ENCODE measurements at places on chromosomes 6 and 20. TPM values are rescaled to one million over a fixed set of nuclear protein-coding genes. Genes with fewer than 3 reads are reported as not detected.

GRCh38 chr6:1004885-1005630 is 306.8 kb upstream of the FOXQ1 start:
- no peak for DNase-seq

The GINS1 gene
- 3.8 TPM for total RNA-seq

- DNase-seq, result no peak
Measured at GRCh38 chr20:53891306-53891894, 179.0 kb downstream of the BCAS1 start.

DNA sequence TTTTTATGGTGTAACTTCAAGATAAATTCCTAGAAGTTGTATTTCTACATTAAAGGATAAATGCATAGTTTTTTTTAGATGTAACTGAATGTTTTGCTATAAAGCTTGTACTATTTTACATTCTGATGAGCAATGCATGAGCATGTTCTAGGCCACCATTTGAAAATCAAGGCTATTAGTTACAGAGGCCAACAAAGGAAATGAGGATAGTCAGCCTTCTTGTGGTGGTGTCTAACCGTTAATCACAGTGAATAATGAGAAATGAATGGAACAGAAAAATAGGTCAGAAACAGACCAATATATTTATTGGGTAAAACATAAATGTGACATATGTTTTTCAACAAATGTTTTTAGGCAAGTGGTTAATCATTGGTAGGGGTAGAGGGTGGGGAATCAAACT is 37.6 kb upstream of the L3MBTL3 start:
- no peak for DNase-seq

The RFX6 gene
- total RNA-seq, result not detected

The MYH7B gene
- total RNA-seq, result 1.2 TPM

The PPP1R3G gene
- total RNA-seq, result 7.7 TPM

DNA sequence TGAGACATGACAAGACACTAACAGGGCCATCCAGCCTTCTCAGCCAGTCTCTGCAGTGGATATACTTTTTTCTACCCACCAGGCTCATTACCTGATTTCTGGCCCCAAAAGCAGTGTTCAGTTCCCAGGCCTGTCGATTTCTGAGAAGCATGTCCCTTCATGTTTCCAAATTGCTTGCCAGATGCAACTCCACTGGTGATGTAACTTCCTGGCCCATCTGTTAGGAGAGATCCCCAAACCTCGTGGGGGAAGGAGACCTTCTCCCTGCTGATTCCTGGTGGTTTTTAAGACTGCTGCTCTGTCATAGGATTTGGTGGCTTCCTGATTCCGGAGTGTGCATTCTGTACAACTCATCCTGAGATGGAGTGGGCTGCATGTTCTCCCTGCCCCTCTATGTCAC is 31.6 kb upstream of the MRPS10 start:
- DNase-seq, result no peak

DNA sequence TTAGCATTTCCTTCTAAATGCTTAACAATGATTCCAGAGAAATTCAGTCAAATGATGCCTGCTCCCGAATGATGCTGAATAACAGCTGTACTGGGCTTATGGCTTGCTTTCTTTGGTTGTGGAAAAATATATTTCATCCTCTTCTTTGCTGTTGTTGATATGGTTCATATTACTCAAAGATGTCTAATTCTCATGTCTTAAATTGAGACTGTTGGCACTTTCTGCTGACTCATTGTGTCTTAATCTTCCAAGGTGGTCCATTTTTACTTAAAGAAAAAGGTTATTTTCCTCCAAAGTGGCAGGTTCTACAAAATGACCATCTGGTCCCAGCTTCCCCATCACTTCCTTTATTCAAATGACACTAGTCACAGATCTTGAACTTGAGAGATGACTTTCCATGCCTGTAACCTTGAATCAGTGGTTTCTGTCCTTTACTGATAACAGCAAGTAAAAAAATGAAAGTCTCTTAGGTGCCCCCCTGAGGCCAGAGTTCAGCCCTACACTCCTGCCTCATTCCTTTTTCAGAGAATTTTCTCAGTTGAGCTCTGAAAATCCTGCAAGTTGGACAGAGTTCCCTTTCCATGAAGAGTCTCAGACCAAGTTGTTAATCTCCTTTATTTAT is 6.9 kb downstream of the SNAP25 start:
- no peak for DNase-seq

DNA sequence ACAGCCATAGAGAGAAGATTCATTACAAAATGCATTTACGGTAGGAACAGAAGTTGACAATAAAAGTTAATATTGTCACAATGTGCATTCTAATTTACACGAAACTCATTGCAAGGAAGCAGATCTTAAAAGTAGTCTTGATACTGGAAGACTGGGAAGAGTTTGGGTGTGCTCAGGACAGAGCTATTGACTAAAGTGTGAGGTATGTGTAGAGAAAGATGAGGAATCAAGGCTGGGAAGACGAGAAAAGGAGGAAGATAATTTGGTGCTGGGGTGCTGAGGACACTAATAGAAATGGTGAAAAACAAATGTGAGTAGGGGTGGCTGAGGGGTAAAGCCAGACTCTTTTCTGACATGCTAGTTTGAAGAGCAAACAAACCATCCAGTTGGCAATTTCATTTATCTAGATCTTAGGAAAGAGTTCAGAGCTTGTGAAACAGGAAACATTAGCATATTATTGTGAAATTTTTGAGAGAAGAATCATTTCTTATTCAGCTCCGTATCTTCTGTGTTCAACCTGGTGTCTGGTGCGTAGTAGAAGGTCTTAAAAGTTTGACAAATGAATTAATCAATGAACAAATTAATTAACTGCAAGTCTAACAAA is 72.7 kb downstream of the ELOVL4 start:
- DNase-seq, result no peak

The HLA-DQB2 gene
- 18.3 TPM for total RNA-seq

DNA sequence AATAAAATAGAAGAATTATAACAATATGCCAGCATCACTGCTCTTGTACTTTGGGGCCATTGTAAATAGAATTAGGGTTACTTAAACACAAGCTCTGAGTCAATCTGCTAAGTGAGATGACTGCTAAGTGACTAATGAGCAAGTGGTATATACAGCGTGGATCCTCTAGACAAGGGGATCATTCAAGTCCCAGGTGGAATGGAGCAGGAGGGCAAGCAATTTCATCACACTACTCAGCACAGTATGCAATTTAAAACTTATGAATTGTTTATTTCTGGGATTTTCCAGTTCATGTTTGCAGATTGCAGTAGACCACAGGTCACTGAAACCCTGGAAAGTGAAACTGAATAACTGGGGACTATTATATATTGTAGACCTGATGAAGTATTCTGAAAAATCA is 235.3 kb downstream of the BTBD3 start:
- no peak for DNase-seq

GRCh38 chr6:149362289-149362688 is 37.8 kb upstream of the SUMO4 start:
- DNase-seq, result no peak

The NKAPL gene
- total RNA-seq, result 0.86 TPM

- DNase-seq, result no peak
Measured at GRCh38 chr6:36848658-36849441, 9.6 kb upstream of the CPNE5 start.

DNA sequence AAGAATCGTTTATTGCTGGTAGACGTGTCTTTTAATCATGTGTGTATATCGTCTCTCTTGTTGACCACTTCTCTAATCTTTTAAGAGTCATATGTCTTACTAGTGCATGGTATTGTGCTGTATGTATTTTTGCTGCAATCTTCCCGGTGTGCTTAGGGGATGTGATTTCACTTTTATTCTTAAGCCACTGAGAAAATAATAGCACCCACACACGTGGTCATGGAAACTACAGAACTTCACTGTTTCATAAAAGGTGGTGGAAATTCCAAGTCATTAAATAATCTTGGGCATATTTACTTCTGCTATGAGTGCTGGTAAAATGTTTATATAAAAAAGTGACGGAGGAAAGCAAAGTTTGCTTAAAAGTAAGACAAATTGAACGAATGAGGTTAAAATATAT is 3.0 kb upstream of the CDYL start:
- DNase-seq, result no peak

The HDGFL1 gene
- total RNA-seq, result not detected

DNA sequence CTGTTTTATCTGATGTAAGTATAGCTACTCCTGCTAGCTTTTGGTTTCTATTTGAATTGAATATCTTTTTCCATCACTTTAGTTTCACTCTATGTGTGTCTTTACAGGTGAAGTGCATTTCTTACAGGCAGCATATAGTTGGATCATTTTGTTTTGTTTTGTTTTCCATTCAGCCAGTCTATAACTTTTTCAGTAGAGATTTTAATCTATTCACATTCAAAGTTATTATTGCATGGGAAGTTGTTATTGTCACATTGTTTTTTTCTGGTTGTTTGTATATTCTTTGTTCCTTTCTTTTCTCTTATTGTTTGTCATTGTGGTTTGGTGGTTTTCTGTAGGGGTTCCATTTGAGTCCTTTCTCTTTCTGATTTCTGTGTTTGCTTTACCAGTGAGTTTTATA is 151.2 kb downstream of the PDE10A start:
- DNase-seq, result no peak

The HRH3 gene
- total RNA-seq, result not detected

- no peak for DNase-seq
Measured at GRCh38 chr6:12576389-12576788, 140.2 kb upstream of the PHACTR1 start.

DNA sequence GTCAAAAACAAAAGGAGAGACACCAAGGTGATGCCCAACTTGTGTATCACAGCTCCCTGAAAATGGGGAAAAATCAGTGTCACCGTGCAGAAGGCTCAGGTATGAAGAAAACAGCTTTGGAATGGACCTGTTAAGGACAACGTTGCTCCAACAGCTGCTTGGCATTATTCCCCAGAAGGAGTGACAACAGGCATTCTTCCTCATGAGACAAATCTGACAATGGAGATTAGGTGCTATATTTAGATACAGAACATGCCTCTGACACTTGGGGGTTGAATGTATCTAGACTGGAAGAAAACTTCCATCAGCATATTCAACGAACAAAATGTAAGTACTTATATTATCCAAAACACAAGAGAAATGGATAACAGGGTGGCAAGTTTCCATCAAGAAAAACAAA is 87.7 kb downstream of the MBOAT1 start:
- no peak for DNase-seq

DNA sequence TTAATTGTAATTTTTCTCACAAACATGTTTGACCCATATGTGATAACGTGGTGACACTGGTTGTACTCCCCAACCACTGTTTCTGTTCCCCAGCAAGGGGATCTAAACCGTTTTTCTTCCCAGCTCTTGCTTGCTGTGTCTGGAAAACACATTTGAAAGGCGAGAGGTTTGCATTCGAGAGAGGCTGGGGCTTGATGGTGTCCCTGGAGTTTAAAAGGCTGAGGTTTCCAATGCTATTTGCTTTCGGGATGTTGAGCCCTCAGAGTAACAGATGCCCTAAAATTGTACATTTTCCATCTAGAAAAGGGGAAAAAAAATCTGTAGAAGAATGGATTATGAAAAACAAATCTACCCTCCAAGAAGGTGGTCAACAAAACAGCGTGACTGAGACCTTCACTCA is 35.4 kb downstream of the AKAP12 start:
- no peak for DNase-seq

DNA sequence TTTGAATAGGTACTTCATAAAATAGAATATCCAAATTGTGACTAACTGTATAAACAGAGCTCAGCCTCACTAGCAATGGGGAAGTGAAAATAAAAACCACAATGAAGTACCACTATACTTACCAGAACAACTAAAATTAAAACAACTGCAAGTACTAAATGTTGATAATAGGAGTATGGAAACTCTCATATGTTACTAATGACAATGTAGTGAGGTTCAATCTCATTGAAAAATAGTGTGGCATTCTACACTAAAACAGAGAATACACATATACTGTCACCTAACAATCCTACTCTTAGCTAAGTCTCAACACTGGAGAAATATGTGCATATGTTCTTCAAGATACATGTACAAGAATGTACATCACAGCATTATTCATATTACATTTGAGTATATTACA is 132.0 kb upstream of the CARMIL1 start:
- no peak for DNase-seq

DNA sequence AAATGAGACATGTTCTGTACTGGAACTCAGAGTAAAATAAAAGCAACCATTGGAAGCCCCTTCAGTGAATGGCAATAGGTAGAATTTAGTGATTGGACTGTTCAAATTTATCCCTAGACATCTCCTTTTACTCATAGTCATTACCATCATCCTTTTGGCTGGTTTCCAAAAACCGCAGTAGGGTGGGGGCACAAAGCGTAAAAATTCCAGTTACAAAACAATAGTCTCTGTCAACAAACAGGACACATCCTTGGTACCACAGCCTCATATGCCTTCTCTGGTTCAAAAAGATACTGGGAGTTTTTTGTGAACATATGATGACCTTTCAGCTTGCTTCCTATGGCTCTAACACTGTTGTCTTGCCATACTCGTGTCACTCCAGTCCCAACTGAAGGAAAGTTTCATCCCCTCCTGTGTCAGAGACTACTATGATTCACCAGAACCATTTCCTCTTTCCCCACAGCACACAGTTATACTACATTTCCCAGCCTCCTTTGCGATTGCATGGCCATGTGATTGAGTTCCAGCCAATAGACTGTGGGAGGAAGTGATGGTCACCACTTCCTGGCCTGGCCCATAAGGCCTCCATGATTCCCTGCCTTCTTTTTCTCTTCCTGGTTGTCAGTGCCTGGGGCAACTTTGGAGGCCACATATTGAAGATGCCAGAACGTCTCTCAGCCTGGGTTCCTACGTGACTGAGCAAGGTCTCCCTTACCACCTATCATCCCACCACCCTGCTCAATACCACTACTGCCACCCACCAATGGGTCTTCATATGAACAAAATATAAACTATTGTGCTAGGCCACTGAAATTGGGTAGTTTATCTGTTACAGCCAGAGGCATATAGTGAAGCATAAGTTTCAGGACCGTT is 162.4 kb downstream of the ID4 start:
- no peak for DNase-seq

The TMEM200A gene
- total RNA-seq, result 1.3 TPM

The HIVEP2 gene
- total RNA-seq, result 30.4 TPM

The PSORS1C1 gene
- total RNA-seq, result not detected

The CAGE1 gene
- total RNA-seq, result not detected

DNA sequence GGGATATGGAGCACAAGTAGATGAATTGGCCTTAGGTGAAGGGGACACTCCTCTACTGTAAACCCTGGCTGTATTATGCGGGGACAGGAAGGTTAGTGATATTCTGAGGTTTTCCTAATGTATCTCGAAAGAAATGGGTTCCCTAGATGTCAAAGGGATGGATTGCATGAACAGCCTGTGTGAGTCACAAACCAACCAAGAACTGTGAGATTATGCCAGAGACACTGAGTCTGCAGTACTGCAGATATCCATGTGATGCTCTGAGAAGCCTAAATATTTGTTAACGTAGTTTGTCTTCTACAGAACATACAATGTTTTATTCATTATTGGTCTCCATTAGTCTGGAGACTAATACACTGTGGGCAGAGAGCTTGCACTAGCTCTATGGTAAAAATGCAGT is 182.2 kb downstream of the AKAP7 start:
- DNase-seq, result no peak

- DNase-seq, result no peak
Measured at GRCh38 chr6:39178804-39179203, 50.5 kb downstream of the KCNK5 start.

The PHACTR2 gene
- 109 TPM for total RNA-seq

- no peak for DNase-seq
Measured at GRCh38 chr20:33836277-33836676, 25.1 kb downstream of the CHMP4B start.

Measured in spleen (tissue), 13 donors.